CD4-positive, alpha-beta T cell treated with Interleukin-17A for 4 hours (primary cell): ENCODE measurements at places on chromosomes 3 and 15.
A peak's percentile ranks its signal among the peaks of the same experiment; 100 is the strongest.

GRCh38 chr3:64234571-64234970, 9.3 kb upstream of the PRICKLE2 start:
- no peak for DNase-seq

DNA sequence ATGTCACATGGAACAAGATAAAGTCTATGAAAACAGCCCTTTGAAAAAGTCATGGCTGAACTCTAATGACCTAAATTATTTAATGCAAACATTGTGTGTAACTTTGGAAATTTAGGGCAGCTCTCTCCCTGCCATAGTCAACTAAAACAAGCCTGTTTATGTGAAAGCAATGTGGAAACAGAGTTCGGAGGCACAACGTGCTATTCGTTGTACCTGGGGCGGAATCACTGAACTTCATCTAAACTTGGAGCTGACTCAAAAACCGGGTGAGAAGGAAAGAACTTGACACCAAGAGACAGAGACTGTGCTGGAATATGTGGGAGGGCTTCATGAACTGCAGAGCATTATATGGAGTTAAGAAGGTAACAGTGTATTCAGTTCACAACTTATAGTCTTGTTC, 764.9 kb upstream of the GOLIM4 start:
- DNase-seq = no peak

DNA sequence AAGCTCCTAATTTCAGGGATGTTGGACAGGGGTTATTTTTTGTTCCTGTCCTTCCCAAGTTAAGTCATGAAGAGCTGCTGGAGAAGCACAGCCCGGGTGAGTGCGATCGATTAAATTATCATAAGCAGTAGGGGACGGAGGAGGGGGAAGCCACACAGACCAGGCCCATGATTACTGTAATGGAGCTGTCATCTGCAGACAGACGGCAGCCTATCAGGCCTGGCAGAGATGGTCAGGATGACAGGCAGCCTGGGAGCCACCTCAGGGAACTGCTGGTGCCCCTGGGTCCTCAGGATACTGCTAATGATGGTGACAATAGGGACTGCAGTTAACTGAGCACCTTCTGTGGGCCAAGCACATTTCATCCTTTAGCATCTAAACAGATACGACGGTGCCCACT, 147.7 kb downstream of the RAB11A start:
- no peak for DNase-seq

DNA sequence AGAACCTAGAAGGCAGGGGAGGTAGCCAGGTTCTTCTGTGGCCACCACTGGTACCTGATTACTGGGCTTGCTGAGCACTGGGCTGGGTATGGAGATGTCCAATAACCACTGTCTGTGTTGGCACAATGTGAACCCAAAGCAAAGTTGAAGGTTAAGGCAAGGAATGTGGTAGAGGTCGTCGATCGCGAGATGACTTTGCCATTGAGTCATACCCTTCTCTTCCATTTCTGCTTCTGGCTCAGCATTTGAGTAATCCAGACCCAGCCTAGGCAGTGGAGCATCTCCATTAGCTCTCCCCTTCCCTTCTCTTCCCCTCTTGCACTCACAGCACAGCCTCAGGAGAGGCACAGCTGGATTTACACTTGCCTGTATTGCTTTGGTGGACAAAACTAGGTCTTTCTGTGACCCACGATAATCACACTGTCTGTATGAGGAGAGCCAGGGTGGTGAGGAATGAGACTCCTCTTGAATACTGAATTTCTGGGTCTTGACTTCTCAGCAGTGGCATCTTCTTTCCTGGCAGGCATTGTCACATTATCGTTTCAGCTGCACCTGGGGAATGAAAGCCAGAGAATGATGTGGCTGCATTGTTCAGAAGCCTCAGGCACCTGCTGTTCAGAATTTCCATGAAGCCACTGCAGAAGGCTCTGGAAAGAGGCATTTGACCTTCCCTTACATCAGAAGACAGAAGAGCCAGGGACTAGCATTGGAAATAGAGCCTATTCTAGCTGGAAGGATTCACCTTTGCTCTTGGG, 272.6 kb downstream of the PDCD6IP start:
- no peak for DNase-seq

- DNase-seq = no peak
Measured at GRCh38 chr3:15355086-15355485, 22.7 kb upstream of the SH3BP5 start.

DNA sequence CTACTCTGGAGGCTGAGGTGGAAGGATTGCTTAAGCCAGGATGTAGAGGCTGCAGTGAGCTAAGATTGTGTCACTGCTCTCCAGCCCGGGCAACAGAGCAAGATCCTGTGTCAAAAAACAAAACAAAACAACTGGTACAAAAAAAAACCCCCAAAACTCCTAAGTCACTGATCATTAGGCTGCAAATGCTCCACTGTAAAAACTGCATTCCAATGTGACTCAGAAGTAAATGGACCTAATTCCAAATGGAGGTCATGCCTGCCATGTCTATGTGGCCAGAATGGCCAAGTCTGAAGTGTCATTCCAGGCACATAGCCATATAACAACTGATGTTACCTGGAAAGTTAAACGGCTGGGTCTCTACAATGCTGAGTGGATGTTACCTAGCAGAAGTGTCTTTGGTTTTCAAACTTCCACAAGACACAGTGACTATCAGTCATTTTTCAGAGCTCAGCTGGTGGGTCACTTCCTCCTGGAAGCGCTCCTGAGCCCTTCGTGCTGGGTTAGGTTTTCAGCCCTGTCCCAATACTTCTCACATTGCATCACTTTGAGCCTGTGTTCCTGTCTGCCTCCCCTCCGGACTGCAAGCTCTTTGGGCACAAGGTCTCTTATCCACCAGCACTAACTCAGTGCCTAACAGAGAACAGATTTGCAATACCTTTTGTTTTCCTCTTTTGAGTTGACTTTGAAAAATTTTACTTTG, 10.6 kb downstream of the FSTL1 start:
- DNase-seq = no peak

- no peak for DNase-seq
Measured at GRCh38 chr3:76958861-76959260, 81.0 kb upstream of the ROBO2 start.

DNA sequence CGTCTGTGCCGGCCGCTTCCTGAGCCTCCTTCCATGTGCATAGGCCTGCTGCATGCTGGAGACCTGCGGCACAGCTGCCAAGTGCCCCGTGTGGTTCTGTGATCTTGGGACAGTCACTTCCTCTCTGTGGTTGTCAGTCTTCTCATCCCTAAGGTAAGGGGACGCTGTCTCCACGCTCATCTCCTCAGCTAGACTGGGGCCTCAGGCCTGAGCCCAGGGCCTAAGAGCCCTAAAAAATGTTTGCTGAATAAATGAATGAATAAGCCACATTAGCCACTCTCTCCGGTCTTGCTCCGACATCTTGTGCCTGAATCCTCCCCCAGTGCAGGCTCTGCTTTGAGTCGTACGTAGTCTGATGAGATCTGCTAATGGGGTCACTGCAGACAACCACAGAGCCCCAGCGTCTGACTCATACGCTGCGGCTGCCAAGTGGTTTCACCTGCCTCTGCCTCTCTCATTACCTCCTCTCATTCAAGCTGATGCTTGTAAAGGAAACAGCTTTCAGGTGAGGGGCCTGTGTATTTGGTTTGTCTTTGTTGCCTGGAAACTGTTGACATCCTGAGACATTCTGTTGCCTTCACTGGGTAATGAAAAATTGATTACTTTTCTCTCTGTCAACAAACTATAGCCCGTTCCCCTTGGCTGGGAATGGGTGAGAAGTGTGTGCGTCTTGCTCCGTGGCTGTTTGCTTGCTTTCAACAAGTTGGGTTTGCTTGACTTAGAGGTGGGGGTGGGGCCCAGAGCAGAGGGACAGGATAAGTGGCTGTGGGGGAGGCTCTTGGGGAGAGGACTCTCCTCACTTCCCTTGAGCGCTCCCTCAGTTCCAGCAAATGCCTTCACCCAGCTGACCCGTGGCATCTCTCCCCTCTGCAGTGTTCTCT, 15.9 kb downstream of the RPLP1 start:
- DNase-seq = peak; percentile 86

DNA sequence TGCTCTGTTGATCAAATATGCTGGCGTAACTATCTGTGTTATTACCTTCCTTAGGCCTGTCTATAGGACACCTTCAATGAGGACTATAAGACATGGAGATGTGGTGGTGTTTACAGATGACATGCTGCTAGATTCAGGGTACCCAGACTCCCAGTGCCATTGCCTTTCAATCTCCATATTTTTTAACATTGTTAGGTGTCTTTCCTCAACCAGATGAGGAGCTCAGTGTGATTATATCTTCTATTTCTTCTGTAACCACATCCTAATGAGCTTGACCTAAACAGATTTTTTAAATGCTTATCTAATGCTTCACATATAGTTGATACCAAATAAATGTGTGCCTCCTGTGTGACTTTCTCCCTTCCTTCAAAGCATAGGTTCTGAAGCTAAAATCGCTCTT, 730.1 kb upstream of the NR2F2 start:
- no peak for DNase-seq

- no peak for DNase-seq
Measured at GRCh38 chr3:133521946-133522345, 51.5 kb upstream of the CDV3 start.

DNA sequence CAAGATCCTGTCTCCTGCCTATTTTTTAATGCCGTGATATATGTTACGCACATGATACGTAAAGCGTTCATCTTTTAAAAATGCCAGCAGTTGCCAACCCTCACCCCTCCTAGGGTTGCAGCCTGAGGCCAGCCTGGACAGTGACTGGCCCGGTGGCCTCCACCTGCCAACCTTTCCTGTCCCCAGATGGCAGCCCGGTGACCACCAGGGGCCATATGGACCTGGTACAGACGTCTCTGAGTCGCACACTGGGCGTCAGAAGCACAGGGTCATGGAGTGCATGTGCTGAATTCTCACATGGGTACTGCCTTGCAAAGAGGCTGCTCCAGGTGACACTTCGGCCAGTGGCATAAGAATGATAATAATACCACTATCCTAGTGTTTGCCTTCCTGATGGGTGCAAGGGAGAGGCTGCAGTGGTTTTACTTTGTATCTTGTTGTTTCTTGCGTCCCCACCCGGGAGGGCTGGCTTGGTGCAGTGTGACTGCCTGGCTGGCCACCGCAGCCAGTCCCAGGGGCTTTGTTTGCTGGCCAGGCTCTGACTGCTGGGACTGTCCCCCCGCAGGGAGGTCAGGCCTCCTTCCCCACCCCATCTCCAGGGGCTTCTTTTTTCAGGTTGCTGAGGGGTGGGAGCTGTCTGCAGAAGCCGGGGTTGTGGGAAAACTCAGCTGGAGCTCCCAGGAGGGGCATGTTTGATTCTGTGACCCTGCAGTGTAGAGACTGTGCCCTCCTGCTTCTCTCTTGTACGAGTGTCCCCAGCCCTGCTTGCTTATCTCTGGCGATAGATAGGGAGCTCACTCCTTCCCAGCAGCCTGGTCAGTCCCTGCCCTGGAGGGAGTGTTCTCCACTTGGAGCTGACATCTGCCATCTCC, 16.9 kb downstream of the FBLN2 start:
- no peak for DNase-seq

DNA sequence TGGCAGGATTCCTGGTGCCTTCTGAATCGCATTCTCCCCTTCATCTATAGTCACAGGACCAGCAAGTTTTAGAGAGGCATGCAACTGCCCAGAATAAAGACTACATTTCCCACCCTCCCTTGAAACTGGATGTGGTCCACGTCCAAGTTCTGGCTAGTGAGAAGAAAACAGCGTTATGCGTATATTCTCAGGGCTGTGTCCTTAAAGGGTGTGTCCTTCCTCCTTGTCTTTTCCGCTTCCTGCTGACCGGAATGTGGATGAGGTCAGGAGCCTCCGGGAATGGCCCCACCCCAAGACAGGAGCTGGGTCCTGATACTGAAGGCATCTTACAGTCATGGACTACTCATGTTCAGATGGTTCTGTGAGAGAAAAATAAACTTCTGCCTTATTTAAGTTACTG, 20.2 kb downstream of the CHST2 start:
- DNase-seq = no peak

DNA sequence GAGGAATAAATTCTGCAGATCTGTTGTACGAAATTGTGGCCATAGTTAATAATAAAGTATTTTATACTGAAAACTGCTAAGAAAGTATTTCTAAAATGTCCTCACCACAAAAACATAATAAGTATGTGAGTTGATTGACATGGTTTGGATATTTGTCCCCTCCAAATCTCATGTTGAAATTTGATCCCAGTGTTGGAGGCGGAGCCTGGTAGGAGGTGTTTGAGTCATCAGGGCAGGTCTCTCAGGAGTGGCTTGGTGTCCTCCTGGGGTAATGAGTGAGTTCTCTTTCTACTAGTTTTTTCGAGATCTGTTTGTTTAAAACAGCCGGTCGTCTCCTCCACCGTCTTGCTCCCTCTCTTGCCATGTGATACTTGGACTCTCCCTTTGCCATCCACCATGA, 424.1 kb upstream of the KCNMB2 start:
- no peak for DNase-seq

- no peak for DNase-seq
Measured at GRCh38 chr3:184788751-184789150, 23.2 kb upstream of the VPS8 start.

- DNase-seq = peak; percentile 11
Measured at GRCh38 chr3:10417847-10418246, 87.5 kb downstream of the ATP2B2 start.

GRCh38 chr3:53704363-53704725, 141.9 kb downstream of the CHDH start:
- DNase-seq = no peak

DNA sequence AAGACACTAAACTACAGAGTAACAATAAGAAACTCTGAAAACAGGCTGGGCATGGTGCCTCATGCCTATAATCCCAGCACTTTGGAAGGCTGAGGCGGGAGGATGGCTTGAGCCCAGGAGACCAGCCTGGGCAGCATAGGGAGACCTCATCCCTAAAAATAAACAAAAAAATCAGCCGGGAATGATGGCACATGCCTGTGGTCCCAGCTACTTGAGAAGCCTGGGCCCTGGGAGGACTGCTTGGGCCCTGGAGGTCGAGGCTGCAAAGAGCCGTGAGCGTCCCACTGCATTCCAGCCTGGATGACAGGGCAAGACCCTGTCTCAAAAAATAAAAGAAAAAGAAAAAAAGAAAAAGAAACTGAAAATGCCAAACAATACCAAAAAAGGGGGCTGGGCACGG, 55.4 kb downstream of the TMCC1 start:
- no peak for DNase-seq

DNA sequence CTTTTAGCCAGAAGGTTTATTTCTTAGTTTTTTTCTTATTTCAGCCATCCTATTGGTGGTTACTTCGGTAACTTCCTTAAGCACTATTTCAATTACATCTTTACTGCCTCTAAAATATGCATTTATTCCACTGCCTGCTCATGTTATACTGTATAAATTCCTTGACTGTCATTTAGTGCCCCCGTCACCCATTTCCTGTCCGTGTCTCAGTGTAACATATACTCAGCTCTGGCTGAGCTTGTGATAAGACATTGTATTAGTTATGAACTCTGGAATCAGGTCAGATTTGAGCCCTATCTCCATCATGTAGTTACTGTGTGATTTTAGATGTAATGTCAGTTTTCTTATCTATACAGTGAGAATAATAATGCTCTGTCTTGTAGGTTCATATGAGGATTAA, 24.2 kb downstream of the PIAS1 start:
- no peak for DNase-seq

DNA sequence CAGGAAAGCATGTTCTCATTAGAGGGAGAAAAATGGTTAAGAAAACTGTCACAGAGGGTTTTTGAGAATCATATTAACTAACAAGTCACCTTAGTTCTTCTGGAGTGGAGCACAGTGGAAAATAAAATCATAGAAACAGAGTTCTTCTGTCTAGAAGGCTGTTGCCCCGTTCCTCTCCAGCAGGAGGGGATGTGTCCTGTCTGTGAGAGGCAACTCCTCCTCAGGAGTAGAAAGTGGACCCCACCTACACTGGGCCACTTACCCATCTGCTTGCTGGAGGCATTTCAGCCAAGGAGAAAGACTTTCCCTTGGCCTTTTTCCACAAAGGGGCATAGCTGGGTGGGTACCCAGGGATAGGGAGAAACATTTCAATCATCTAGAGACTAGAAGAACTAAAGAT, 106.6 kb downstream of the SSR3 start:
- peak; percentile 51 for DNase-seq
